Activated T-cell treated with anti-CD3 and anti-CD28 coated beads for 1 hour (primary cell): ENCODE measurements at places on chromosomes 4 and X.

DNA sequence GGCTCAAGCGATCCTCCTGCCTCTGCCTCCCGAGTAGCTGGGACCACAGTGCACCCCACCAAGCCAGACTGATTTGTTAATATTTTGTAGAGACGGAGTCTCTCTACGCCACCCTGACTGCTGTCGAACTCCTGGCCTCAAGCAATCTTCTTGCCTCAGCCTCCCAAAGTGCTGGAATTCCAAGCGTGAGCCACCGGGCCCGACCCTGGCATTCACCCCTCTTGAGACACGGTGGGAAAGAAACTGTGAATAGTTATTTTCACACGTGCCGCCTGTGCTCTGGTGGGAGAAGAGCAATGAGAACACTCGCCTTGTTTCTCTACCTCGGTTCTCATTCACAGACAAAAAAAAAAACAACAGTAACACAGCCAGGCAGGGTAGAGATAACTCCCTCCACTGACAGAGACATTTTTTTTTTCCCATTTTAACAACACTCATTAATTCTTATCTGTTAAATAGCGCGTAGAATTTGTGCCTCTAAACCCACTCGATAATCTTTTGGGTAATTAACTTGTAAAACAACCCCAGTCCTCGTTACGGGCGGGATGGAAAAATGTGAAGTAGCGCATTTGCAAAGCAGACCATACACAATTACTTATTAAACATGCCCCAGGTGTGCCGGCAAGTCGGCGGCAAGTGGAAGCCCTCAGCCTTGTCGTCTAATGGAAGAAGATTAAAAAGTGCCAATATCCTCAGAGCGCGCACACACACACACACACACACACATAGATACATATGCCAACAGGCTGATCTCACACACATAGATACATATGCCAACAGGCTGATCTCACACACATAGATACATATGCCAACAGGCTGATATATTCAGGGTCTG lies 103.3 kb downstream of the DHRSX start:
- DNase-seq: no peak

GRCh38 chr4:7192252-7193029 lies at the start of gene SORCS2:
TSS of gene SORCS2 (plus strand) at chr4:7192538.
- peak; percentile 11 for DNase-seq

DNA sequence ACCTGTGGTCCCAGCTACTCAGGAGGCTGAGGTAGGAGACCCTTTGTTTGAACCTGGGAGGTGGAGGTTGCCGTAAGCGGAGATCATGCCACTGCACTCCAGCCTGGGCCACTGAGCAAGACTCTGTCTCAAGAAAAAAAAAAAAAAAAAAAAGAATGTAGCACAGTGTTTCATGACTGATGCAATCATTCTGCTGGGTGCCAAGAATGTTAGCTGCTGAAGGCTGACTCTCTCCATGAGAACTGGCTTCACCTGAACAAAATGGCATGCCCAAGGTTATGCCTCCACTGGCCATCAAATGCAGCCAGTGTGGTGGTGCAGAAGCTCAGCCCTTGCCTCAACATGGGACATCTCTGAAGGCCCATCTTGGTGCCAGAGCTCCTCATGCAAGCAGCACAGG lies 412.1 kb downstream of the ADAM29 start:
- no peak for DNase-seq

- DNase-seq: peak; percentile 7
Measured at GRCh38 chr4:88320780-88321373, 36.5 kb upstream of the PPM1K start.

DNA sequence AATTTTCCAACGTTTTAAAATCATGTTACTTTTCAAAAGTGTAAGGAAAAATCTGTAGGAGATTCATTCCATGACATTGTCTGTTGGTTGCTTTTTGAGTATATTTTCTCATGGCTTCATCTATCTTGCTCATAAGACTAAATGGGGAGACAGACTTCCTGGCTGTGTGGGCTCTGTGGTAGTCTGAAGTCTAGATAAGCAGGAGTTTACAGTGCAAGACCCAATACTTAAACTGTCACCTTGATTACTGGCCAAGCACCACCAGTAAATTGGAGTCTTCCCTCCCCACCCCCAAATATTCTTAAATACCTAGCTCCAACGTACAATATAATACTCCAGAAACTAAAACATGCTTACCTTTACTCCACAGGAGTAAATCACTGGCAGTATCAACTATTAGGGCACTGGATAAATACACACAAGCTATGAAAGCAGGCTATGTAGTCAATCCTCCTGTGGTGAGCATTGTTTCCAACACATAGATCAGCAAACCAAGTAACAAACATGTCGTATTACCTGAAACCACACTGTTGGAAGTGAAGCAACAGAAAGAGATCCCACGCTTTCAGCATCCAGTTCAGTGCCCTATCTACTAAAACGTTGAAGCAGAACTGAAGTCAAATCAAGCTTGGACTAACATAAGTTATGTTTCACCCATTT lies 6.2 kb downstream of the HNRNPD start:
- DNase-seq: no peak

DNA sequence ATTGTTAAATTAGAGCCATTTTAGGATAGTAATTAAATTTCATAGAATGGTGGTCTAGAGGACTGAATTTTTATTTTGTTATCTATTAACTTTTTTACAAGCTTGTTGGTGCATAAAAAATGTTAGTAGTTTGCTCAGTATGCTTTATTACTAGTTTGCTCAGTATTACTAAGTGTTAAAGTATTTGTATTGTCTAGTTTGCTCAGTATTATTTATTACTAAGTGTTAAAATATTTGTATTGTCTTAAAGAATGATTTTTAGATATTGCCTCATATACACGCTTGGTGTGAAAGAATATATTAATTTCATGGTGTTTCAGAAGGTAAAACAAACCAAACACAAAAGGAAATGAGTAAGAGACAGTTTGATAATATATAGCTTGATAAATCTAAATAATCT lies 268.4 kb upstream of the MAGEB18 start:
- no peak for DNase-seq

- no peak for DNase-seq
Measured at GRCh38 chrX:79330022-79330421, 37.1 kb downstream of the ITM2A start.

DNA sequence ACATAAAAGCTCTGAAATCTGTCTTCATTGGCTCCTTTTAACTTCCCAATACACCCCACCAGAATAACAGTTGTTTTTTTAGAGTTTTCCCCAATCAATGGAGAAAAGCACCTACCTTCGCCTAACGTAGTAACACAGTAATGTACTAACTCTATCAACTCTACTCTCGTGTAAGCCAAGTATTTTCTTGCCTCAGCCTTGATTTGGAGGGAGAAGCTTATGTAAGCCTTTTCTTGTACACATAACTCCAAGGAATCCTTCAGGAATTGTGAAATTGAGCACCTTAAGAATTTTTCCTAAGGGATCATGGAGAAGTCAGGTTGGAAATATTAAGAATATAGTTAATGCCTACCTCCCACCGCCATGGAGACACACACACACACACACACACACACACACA lies 181.2 kb downstream of the RAPGEF2 start:
- no peak for DNase-seq

DNA sequence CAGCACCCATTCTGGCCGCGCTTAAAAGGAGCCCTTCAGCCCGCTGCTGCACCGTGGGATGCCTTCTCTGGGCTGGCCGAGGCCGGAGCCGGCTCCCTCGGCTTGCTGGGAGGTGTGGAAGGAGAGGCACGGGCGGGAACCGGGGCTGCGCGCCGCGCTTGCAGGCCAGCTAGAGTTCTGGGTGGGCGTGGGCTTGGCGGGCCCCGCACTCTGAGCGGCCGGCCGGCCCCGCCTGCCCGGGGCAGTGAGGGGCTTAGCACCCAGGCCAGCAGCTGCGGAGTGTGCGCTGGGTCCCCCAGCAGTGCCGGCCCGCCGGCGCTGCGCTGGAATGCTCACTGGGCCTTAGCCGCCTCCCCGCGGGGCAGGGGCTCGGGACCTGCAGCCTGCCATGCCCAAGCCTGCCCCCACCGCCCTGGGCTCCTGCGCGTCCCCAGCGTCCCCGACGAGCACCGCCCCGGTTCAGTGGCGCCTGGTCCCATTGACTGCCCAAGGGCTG lies 111.3 kb downstream of the PCDH18 start:
- DNase-seq: no peak

- no peak for DNase-seq
Measured at GRCh38 chr4:41069838-41070237, 144.5 kb downstream of the APBB2 start.

DNA sequence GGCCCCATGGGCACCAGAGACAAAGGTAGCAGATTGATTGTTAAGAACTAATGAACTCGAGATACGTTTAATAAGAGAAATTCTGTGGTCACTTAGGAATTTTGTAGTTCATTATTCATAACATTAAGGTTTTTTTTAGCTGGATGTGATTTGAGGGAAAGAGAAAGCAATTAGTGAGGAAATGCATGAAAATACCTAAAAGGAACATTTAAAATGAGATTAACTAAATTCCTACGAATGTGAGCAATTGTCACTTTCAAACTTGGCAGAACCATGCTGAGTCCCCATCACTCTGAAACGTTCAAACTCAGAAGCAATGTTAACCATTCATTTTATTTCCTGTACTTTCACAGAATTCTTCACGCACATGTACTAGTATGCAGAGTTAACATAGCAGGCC lies 5.9 kb downstream of the PRMT9 start:
- no peak for DNase-seq
